ENCODE measurements at places on chromosomes 7 and 10. TPM values are rescaled to one million over a fixed set of nuclear protein-coding genes. Genes with fewer than 3 reads are reported as not detected.

The LRRN3 gene
- 0.84 TPM for total RNA-seq

The ASIC3 gene
- 0.17 TPM for total RNA-seq

The LIPK gene
- not detected for total RNA-seq

The BAZ1B gene
- total RNA-seq, result 35.5 TPM

The BTBD16 gene
- total RNA-seq, result not detected

The SDK1 gene
- total RNA-seq, result 4.9 TPM

The CPEB3 gene
- total RNA-seq, result 0.30 TPM

The IFIT1B gene
- not detected for total RNA-seq

The ITIH5 gene
- 0.67 TPM for total RNA-seq

The SPDYE2B gene
- total RNA-seq, result not detected

The EPO gene
- not detected for total RNA-seq

The RBM20 gene
- total RNA-seq, result under 0.01 TPM

The TEX47 gene
- not detected for total RNA-seq

The CUEDC2 gene
- 104 TPM for total RNA-seq

The ICA1 gene
- total RNA-seq, result 1.0 TPM

The GHRHR gene
- not detected for total RNA-seq

The ENO4 gene
- 0.17 TPM for total RNA-seq

The ABCB1 gene
- not detected for total RNA-seq

The LRCH4 gene
- 58.7 TPM for total RNA-seq

The SYCE1 gene
- not detected for total RNA-seq

The PTER gene
- 7.1 TPM for total RNA-seq

The PVRIG gene
- total RNA-seq, result not detected

The DDC gene
- not detected for total RNA-seq

The AS3MT gene
- total RNA-seq, result 6.7 TPM

The CALHM3 gene
- not detected for total RNA-seq

The CTAGE4 gene
- total RNA-seq, result 0.59 TPM

The COBL gene
- total RNA-seq, result 0.15 TPM

The CREB3L2 gene
- total RNA-seq, result 29.8 TPM

The MTURN gene
- 6.5 TPM for total RNA-seq

The KLLN gene
- 0.30 TPM for total RNA-seq

The RPEL1 gene
- total RNA-seq, result not detected

The AKR1C3 gene
- 1.8 TPM for total RNA-seq

The HECTD2 gene
- 3.7 TPM for total RNA-seq

The NPSR1 gene
- total RNA-seq, result not detected

The CYP3A4 gene
- total RNA-seq, result not detected

The SSBP1 gene
- total RNA-seq, result 226 TPM

The FAM24A gene
- total RNA-seq, result not detected

The PBLD gene
- total RNA-seq, result 2.1 TPM

The GOLGA7B gene
- under 0.01 TPM for total RNA-seq

The CHAT gene
- total RNA-seq, result not detected

The SLC25A13 gene
- total RNA-seq, result 14.0 TPM

The IKZF1 gene
- not detected for total RNA-seq

The PPP1R3A gene
- not detected for total RNA-seq

The PON1 gene
- not detected for total RNA-seq

The EGR2 gene
- not detected for total RNA-seq

The TSPAN13 gene
- 7.2 TPM for total RNA-seq

The FIGNL1 gene
- 23.3 TPM for total RNA-seq

The ADCYAP1R1 gene
- not detected for total RNA-seq

The ATXN7L1 gene
- 2.2 TPM for total RNA-seq

The EBLN1 gene
- not detected for total RNA-seq

The COL17A1 gene
- under 0.01 TPM for total RNA-seq

The STEAP2 gene
- 6.8 TPM for total RNA-seq

The VWA2 gene
- not detected for total RNA-seq

The TMEM184A gene
- total RNA-seq, result under 0.01 TPM

Data from bronchus fibroblast of lung (primary cell).